ENCODE measurements at places on chromosomes 3 and 15. TPM values are rescaled to one million over a fixed set of nuclear protein-coding genes. Genes with fewer than 3 reads are reported as not detected.

GRCh38 chr3:142319094-142319493, 93.7 kb upstream of the GK5 start:
- DNase-seq = no peak
- no peak overlapping the region for H3K27ac ChIP-seq
- H3K27me3 ChIP-seq = no peaks in the 10 kb centered on the region
- H3K4me3 ChIP-seq = no peak overlapping the region
- H3K36me3 ChIP-seq = no peaks in the 10 kb centered on the region

- DNase-seq = no peak
- no peaks in the 10 kb centered on the region for H3K4me1 ChIP-seq
- no peak overlapping the region for H3K4me3 ChIP-seq
- H3K27ac ChIP-seq = no peak overlapping the region
These were observed 85.6 kb upstream of the PDZRN3 start for GRCh38 chr3:73710340-73710739.

DNA sequence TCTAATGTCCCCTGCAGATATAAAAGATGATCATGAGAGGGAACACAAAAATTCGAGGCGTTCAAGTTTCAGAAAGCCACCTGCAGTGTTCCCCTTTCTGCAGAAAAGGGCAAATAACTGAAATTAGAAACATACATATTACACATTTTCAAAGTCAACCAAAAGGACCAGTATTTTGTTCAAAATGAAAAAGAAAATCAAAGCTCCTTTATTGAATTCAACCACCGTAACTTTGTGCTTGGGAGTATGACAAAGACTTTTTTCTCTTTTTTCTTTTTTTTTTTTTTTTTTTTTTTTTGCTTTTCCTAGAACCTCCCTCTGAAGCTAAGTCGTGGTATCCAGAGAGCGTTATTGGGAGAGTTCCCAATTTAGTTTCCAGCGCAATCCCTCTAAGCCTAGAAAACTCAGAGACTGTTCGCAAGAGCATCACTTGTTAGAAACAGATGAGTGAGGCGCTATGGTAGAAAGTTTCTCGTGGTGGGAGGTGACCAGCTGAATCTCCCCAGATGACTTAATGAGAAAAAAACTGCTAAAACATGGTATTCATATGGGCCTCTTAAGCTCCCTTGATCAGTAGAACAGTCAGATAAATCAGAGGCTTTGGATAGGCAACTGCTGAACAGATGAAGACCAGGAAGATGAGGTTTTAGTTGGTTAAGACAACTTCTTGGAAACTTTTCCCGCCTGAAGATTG, 77.4 kb downstream of the MB21D2 start:
- H3K4me1 ChIP-seq = no peaks in the 10 kb centered on the region
- no peak overlapping the region for H3K4me3 ChIP-seq
- no peaks in the 10 kb centered on the region for H3K36me3 ChIP-seq
- H3K27me3 ChIP-seq = no peaks in the 10 kb centered on the region
- no peak for DNase-seq

APH1B gene
- 11.0 TPM for total RNA-seq

RPS27L gene
- 83.7 TPM for total RNA-seq

ANKDD1A gene
- 23.6 TPM for total RNA-seq

GRCh38 chr3:170792471-170792870, 77.5 kb downstream of the RPL22L1 start:
- no peaks in the 10 kb centered on the region for H3K4me1 ChIP-seq
- H3K27me3 ChIP-seq = no peaks in the 10 kb centered on the region

DNA sequence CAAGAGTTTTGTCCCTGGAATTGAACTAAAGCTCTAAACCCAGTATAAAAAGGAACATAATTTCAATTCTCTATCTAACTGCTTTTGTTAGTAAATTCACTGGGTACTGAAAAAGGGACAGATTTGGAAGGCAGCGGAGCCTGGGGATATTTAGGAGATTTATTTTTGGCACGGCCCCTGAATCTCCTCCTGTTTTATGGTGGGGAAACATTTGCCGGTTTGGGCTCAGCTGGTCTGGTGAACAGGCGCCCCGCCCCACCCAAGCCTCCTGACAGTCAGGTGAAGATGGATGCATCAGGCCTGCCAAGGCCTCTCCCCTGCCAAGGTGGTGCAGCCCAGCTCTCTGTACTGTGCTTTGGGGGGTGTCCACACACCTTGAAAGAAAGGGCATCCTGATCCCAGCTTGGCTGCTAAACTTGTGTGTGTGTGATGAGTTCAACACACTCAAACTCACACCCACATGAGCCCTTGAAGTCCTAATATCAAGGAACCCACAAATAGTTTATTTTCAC, 46.3 kb downstream of the EBLN2 start:
- H3K4me1 ChIP-seq = no peaks in the 10 kb centered on the region
- H3K4me3 ChIP-seq = no peak overlapping the region
- H3K27me3 ChIP-seq = no peaks in the 10 kb centered on the region
- no peak overlapping the region for H3K27ac ChIP-seq
- DNase-seq = no peak

- H3K27ac ChIP-seq = no peak overlapping the region
- H3K36me3 ChIP-seq = no peaks in the 10 kb centered on the region
- no peak overlapping the region for H3K4me3 ChIP-seq
- no peak for DNase-seq
- H3K4me1 ChIP-seq = no peaks in the 10 kb centered on the region
These were observed 165.1 kb upstream of the ATP10A start for GRCh38 chr15:26028086-26028740.

DNA sequence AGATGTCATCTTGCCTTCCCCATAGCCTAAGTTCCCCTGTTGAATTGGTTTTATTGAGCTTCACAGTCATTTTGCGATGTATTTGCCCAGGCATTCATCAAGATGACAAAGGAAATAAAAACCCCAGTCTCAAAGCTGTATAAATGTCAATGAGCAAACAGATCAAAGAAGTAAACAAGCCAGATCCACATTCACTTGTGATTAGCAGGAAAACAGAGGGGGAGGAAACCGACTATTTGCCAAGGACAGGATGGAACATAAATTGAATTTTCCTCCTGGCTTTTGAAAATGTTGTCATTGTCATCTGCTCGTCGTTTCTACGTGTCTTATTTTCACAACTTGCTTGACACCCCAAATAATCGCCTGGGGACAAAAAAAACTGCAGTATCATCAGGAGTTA, 83.5 kb downstream of the SV2B start:
- no peaks in the 10 kb centered on the region for H3K27me3 ChIP-seq
- H3K4me1 ChIP-seq = no peaks in the 10 kb centered on the region
- no peak overlapping the region for H3K27ac ChIP-seq

CACNA2D3 gene
- total RNA-seq = 4.5 TPM

DNA sequence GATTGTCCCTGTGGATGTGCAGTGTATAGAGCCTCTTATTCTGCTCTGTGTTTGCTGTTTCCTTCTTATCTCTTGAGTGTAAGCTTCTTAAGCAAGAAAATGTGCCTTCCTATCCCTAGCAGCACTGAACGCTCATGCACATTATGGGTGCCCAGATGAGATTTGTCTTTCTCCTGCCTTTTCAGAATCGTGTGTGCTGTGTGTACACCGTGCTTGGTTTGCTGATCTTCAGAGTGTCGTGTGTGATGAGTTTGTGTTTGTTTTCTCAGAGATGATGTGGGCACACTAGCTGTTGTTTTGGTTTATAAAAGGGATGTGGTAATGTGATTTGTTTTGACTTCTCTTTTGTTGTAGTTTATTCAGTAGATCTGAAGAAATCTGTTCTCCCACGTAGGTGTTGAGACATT, 19.7 kb downstream of the GPR171 start:
- no peaks in the 10 kb centered on the region for H3K4me1 ChIP-seq
- DNase-seq = no peak
- H3K36me3 ChIP-seq = no peaks in the 10 kb centered on the region
- no peak overlapping the region for H3K4me3 ChIP-seq
- H3K27ac ChIP-seq = no peak overlapping the region

POLQ gene
- under 0.01 TPM for total RNA-seq

DNA sequence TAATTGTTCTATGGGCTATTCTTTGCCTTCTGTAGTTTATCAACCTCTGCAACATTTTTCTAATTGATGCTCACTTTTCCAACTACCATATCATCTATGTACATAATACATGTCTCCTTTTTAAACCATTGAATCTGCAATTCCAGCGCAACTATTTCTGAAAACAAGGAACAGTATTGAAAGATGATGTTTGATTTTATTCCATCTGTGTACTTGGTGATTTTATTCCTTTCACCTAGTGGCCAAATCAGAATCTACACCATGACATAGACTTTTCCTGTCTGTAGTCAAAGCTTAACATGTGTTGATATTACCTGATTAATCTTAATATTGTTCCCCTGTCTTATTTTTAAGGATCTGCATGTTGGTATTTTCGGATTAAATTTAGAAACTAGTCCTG, 13.0 kb downstream of the NKTR start:
- H3K4me1 ChIP-seq = peaks cover 13% of the 10 kb centered on the region
- no peaks in the 10 kb centered on the region for H3K27me3 ChIP-seq
- H3K36me3 ChIP-seq = peaks cover 2% of the 10 kb centered on the region

DNA sequence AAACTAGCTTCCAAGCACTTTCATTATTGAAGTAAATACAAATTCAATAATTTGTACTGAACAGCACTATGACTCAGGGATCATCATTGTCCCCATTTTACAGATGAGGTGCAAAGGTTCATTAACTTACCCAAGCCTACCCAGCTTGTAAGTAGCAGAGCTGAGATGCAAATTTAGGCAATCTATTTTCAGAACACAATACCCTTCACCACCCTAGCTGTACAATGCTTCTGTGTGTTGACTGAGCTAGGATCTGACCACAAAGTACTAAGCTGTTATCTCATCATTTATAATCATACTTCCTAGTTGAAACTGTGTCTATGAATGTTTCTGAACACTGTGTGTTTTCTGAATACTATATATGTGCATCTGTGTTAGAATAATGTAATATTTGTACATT, 3.2 kb upstream of the ILDR1 start:
- H3K27me3 ChIP-seq = no peaks in the 10 kb centered on the region
- H3K36me3 ChIP-seq = no peaks in the 10 kb centered on the region
- DNase-seq = no peak
- no peak overlapping the region for H3K27ac ChIP-seq
- no peak overlapping the region for H3K4me3 ChIP-seq

TEX9 gene
- total RNA-seq = 12.4 TPM

GRCh38 chr3:106420628-106421027, 551.8 kb upstream of the CBLB start:
- DNase-seq = no peak
- H3K36me3 ChIP-seq = no peaks in the 10 kb centered on the region
- no peak overlapping the region for H3K4me3 ChIP-seq
- no peak overlapping the region for H3K27ac ChIP-seq
- H3K4me1 ChIP-seq = peaks cover 6% of the 10 kb centered on the region

DNA sequence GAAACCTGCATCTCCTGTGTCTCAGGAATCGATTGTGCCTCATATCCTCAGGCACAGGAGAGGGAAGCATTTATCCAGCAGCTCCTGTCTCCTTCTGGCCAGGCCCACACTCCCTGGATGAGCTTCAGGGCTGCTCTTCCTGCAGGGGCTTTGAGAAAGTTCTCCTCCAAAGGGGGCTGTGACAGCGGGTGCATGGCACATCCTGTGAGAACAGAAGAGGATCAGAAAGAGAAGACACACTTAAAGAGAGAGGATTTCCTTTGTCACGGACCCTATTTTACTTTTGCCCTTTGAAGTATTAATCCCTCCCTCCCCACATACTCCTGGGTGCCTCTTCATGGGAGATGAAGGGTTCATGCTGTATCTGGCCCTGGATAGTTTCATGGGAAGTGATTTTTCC, 46.0 kb downstream of the MFSD1 start:
- H3K36me3 ChIP-seq = no peaks in the 10 kb centered on the region
- no peak for DNase-seq
- H3K27me3 ChIP-seq = peaks cover 6% of the 10 kb centered on the region
- no peak overlapping the region for H3K27ac ChIP-seq

- no peak for DNase-seq
- H3K27ac ChIP-seq = no peak overlapping the region
- no peaks in the 10 kb centered on the region for H3K27me3 ChIP-seq
These were observed 10.3 kb upstream of the CD47 start for GRCh38 chr3:108100906-108101660.

GABRR3 gene
- total RNA-seq = not detected

DNA sequence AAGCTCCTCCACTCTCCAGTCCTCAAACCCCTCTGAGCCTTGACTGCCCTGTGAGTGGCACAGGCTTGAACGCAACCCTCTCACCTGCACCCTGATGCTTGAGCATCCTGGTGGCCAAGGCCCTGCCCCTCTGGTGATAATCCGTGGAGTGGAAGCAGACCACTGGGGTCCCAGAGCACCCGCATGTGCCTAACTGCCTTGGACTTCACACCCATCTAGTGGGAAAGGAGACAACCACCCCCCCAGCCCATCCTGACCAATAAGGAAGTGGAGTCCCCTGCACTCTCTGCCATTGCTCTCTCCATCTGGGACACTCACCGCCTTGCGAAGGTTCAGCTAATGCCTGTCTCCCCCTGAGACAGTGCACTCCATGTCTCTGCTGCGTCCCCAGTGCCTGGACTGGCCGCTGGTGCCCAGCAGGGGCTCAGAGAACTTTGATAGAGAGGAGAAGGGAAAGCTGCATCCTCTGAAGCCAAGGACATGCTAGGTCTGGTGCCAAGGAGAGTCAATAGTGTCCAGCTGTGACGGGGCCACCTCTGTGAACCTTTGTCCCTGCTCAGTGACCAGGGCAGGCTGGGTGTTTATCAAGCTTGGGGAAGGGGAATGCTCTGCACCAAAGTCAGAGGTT, 3.4 kb downstream of the KLF15 start:
- DNase-seq = peak; percentile 27
- H3K36me3 ChIP-seq = no peaks in the 10 kb centered on the region
- H3K27me3 ChIP-seq = no peaks in the 10 kb centered on the region
- H3K27ac ChIP-seq = peak overlapping the region; percentile 94
- H3K4me3 ChIP-seq = no peak overlapping the region

- DNase-seq = peak; percentile 23
- H3K27ac ChIP-seq = peak within 1 kb of the TSS; percentile 69
- no peaks in the 10 kb centered on the region for H3K36me3 ChIP-seq
- H3K27me3 ChIP-seq = no peaks in the 10 kb centered on the region
- peak within 1 kb of the TSS; percentile 67 for H3K4me3 ChIP-seq
These were observed at the start of gene DNAJA4 for GRCh38 chr15:78264304-78265136. Gene DNAJA4, plus strand, starts transcription at chr15:78264562. Its CDS starts 202 bp downstream, at chr15:78264764.

CLDN11 gene
- 65.1 TPM for total RNA-seq

- H3K4me1 ChIP-seq = no peaks in the 10 kb centered on the region
- H3K4me3 ChIP-seq = no peak overlapping the region
- no peak overlapping the region for H3K27ac ChIP-seq
- H3K36me3 ChIP-seq = no peaks in the 10 kb centered on the region
These were observed 191.6 kb downstream of the SV2B start for GRCh38 chr15:91291673-91292072.

GPR156 gene
- 0.22 TPM for total RNA-seq
